ENCODE measurements at places on chromosomes 5 and 9.

DNA sequence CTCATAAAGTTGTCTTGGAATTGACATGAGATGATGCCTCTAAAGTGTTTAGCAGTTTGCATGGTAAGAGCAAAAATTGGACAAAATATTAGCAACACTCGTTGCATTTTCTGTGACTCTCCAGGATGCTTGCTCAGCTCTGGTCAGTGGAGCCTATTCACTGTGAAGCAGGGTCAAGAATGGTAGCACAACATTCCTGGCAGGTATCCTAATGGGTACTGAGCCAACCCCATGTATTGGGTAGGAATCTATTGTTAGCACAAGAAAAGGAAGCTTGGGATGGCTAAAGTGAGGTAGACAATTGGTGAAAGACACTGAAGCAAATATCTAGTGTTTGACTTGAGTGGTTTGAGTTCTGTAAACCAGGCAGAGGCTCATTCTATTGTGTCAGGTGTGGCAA lies 10.4 kb upstream of the ACTBL2 start:
- no peak for DNase-seq

GRCh38 chr9:37262410-37262809 lies 142.0 kb downstream of the ZCCHC7 start:
- DNase-seq: no peak

GRCh38 chr9:113129884-113130283 lies 20.9 kb upstream of the SLC31A2 start:
- DNase-seq: no peak

DNA sequence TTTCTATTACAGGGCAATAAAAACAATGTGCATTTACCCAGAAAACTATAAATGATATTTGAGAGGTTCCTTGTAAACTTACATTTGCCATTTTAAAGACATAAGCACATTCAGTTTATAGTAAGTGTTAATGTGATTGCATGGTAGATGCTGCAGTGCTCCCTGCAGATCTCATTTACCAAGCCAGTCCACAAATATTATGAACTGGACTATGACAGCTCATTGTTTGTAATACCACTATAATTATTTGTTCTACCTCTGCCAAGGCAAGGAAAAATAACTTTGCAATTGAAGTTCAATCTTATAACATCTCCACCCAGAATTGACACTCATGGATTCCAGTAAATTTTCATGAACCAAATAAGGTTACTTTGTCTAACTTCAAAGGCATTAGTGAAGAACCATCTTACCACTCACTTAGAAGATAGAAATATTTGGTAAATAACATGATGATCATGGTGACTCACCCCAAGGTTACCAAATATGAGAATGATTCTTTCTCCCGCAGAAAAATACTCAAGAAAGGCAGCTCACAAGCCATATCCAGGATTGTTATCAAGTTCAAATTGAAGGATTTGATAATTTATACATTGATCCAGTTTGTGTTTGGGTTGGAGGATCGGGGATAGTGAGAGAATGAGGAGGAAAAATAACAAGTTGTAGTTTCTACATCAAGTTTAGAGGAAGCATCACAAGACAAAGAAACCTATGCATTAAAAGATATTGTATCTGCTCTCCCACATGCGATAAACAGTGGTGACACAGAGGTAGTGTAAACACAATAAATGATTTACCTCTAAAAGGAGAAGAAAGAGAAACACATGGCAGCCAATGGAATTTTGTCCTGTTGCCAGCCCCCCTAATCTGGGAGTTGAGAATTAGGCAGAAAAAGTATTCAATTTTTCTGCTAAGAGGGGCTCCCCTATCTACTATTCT lies 29.5 kb downstream of the CDH9 start:
- no peak for DNase-seq

DNA sequence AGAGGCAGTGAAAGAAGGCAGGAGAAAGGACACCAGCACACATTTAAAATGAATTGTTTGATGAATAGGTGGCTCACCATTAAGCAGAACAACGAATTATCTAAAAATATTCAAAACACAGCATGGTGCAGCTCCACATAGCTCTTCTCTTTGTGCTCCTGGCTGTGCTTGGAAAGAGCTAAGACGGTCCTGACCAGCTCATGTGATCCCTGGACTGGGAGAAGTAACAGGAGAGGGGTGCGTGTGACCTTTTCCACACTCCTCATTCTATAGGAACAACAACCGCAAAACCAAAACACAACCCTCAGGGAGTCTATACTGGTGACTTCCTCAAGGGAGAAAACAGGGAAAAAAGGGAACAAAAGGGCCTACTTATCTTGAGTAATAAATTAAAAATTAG lies 140.5 kb downstream of the DIRAS2 start:
- DNase-seq: no peak

- no peak for DNase-seq
These were observed 9.5 kb downstream of the MEF2C start for GRCh38 chr5:88873447-88873846.

DNA sequence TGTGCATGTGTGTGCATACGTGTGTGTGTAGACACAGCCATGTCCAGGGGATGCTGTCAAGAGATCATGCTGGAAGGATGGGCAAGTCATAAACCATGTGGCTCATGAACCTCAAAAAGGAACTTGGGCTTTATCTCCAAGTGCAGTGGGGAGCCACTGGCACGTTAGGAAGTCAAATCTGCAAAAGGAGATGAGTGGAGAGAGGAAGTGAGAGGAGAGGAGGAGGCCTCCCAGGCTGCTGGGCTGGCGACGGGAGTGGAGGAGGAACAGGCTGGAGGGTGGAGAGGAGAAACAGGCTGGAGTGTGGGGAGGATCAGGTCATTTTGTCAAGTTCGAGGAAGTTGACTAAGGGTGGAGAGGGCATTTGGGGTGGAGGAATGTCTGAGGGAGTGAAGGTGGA lies 29.2 kb upstream of the TIFAB start:
- no peak for DNase-seq

DNA sequence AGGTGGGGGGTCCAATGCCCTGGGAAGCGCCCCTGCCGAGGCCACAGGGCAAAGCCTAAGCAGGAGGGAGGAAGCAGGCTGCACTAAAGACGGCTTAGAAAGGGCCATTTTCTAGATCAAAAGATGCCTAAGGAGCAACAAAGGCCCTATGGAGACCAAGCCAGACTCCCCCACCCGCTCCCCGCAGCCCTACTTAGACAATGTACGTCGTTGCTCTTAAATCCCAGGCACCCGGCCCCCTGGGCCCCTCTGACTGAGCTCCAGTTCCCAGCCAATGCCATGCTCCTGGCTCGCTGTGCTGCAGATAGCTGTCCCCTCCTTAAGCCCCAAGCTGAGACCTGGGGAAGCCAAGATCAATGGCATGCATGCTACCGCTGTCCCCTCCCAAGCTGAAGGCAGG lies 10.3 kb downstream of the IPPK start:
- no peak for DNase-seq

DNA sequence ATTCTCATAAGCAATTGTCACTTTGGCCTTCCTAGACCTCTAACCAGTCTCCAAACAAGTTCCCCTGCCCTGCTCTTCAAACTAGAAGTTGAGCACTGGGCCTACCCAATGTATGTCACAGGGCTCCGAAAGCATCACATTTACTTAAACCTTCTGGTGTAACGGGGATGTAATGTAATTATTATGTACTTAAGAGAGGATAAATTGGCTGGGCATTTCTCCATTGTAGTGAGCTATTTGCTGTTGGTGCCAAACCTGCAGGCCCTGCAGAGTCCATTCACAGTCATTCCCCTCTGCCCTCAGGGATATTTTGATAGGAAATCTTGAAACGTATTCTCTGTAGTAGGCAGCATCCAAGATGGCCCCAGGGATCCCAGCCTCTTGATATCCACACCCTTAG lies 64.2 kb upstream of the GNE start:
- no peak for DNase-seq

GRCh38 chr5:9405196-9405754 lies 140.6 kb downstream of the SEMA5A start:
- DNase-seq: no peak

- DNase-seq: no peak
These were observed 77.5 kb downstream of the RXRA start for GRCh38 chr9:134403682-134404301.

DNA sequence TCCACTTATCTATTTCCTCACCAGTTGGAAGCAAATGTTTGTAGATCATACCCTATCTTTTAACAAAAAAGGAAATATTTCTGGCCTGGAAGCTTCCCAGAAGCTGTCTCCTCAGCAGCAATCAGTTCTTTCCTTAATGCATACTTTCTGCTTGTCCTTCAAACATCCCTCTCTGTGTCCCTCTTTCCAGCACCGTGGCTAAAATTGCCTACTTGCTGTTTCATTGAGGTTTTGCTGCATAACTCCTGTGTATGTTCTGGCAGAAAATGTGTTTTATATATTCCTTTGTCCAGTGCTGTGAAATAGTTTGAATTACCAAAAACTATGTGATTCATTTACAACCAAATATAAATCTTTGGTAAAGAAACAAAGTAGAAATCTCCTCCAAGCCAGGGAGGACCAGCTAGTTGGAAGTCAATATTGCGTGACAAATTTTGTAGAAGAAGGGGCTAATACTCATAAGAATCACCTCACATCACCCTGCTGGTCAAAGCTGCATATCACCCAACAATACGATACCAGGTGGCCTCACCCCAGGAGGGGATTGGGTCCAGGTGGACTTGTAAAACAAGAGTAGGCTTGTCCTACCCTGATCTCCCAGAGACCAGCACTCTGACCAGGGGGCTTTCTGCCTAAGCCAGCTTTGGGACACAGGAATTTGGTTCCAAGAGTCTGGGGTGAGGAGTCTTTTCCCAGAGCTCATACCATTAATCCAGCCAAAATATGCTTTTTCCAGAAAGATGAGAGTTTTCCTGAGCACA lies 198.4 kb upstream of the SNX2 start:
- no peak for DNase-seq

DNA sequence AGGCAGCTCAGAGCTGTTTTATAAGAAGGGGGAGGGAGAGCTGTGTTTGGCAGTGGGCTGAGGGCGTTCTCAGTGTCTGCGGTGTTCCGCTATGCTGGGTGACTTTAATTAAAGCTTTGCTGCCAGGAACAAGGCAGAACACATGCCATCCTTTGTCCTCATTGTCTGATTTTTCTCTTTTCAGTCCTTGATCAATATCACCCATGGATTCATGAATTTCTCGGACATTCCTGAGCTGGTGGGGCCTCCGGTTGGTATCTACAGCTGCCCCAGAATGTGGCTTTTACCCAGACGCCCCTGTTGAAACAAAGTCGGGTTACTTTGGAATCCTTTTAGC lies 66.5 kb upstream of the TGFBR1 start:
- no peak for DNase-seq

DNA sequence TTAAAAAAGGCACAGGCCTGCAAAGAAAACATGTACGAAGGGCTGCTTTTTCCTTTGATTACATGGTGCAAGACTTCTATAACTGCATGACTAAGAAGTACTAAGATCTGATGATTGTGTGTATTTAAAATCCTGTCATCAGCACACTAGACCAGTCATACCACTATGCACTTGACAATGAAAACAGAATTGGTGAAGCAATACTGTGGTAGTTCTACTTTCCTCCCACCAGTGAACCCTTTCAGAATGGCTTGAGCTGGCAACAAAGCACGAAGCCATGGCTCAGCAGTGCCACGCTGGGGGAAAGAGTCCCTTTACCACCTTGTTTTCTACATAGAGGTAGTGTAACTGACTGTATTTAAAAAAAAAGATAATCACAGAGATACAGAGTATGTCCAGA lies 49.0 kb upstream of the POU5F2 start:
- no peak for DNase-seq

- no peak for DNase-seq
These were observed 50.9 kb downstream of the EXD3 start for GRCh38 chr9:137371946-137372651.

- DNase-seq: no peak
These were observed 422.7 kb upstream of the GRAMD2B start for GRCh38 chr5:126000507-126000906.

DNA sequence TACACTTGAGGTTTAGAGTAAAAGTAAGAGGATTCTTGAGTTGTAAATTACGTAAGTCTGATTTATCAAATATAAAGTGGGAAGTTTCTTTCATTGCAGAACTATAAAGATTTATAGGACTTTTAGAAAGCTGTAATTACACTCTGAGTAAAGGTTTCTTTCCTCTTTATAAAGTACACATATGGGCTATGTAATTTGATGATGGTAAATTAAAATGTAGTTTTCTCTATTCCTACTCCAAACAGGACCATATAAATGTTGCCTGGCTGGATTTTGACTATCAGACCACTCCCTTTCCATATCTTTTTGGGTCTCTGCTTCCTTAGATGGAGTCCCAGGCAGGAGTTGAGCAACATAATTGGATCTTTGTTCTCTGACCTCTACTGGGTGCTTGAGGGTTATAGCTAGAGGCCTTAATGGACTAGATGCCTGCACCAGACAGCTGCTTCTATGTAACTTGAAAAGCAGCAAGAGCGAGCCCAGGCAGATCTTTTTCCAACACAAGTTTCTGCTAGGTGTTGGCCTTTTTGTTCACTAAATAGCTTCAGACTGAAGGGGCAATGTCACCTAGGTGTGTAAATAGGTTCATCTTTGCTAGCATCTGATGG lies 11.4 kb upstream of the TEX48 start:
- DNase-seq: no peak

DNA sequence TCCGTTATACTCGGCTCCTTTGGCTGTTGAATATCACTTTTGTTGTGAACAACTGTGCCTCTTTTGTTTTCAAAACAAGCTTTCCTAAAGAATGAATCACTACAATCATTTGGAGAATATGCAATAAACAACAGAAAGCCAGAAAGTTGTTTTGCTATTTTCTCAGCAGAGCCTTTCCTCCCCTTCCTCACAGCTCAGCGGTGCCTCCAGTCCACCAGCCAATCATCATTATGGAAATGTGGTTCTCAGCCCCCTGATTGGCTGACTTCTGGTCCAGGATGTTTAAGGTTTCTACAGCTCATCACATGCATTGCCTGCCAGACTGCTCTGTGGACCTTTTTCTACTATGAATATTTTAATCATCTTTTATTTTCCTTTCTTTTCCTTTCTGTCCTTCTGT lies 9.1 kb upstream of the ZNF608 start:
- DNase-seq: no peak

DNA sequence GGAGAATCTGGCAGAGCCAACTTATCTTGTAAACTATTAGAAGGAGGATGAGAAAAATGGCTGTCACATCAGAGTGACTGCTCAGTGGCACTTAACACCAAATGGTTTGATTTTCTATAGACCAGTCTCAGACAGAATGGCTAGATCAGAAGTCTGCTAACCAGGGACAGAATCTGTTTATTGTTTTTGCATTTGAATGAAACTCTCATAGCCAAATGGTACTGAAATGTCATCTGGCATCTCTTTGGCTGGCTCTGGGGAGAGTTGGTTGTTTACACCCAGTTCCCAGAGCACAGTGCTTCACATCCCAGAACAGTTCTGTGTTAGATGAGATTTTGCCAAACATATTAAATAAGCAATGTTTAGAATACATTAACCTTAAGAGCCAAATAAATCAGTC lies 106.6 kb upstream of the HMHB1 start:
- DNase-seq: no peak

- no peak for DNase-seq
These were observed 41.5 kb downstream of the SVEP1 start for GRCh38 chr9:110537841-110538646.

DNA sequence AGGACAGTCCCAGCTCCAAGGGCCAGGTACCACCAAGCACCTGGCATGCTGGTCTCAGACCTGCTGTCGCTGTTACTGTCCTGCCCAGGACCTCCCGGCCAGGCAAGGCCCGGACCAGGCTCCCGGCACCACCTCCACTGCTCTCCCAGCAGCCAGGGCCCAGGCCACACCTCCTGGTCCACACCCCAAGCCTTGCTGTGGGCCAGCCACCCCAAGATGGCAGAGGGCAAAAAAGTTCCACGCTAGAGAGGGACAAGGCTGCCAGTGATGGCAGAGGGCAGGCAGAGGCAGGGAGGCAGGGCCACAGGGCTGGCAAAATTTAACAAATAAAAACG lies 1.1 kb downstream of the DNLZ start:
- no peak for DNase-seq
